Activated T-cell treated with anti-CD3 and anti-CD28 coated beads, Interleukin-2, amount 50 U/mL, for 48 hours (primary cell): ENCODE measurements at places on chromosomes 12 and 14.
A peak's percentile ranks its signal among the peaks of the same experiment; 100 is the strongest.

DNA sequence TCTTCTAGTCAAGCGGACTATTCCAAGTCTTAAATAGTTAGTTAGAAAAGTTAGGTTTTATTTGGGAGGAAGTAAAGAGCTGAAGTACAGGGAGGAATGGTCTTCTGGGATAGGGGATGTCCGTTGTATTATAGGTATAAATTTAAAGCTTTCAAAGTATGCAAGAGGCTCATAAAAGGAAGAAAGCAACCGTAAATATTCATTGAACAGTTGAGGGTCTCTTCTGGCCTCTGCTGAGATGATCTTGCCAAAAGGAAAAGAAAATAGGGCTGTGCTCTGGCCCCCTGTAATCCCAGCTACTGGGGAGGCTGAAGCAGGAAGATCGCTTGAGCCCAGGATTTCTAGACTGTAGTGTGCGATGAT, 377 bp upstream of the TIMELESS start:
- no peak for DNase-seq

DNA sequence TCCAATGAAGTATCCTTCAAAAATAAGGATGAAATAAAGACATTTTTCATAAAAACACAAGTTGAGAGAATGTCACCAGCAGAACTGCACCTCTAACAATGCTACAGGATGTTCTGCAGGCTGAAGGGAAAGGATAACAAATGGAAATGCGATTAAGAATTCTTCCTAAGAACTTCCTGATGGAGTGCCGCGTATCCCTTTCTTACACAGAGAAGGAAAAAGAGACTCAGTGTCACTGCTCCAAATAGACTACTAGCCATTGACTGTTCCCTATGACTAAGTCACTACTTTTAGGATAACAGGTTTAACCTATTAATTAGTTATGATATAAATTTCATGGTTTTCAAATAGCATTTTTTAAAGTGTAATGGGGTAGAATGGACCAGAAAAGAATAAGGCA, 3.2 kb downstream of the ANO2 start:
- no peak for DNase-seq

DNA sequence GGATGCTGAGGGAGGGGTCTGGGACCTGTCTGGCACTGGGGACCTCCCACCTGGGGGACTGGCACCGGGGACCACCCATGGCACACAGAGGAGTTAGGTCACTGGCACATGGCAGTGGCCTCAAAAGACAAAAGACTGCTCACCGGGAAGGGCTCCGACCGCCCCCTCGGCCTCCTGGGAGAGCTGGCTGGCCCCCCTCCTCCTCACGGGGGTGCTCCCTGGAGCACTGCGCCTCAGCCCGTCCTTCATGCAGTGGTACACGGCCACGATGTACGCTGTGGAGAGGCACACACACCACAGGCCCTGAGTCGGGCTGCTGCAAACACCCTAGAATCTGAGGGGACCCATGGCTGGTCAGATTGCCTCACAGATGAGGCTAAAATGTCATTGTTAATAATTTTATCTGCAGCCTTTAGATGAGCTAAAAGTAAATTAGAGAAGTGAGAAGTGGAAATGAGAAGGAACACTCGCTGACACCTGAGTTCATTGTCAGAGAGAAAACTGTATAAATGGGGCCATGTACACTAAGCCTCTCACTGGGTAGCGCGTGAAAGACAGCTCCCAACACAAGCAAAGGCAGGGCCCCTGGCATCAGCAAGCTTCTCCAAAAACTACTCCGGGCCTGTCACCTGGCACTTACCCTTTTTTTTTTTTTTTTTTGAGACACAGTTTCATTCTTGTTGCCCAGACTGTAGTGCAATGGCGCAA, 14.1 kb downstream of the P2RX2 start:
- no peak for DNase-seq

GRCh38 chr12:93638095-93638494, 39.1 kb upstream of the CRADD start:
- DNase-seq, result no peak

GRCh38 chr12:85244561-85244960, 35.5 kb upstream of the ALX1 start:
- no peak for DNase-seq

- DNase-seq, result peak; percentile 87
Observed at GRCh38 chr14:21106498-21107282, 5.8 kb downstream of the TMEM253 start.

GRCh38 chr12:2414810-2415567, 362.2 kb downstream of the CACNA1C start:
- DNase-seq, result no peak

DNA sequence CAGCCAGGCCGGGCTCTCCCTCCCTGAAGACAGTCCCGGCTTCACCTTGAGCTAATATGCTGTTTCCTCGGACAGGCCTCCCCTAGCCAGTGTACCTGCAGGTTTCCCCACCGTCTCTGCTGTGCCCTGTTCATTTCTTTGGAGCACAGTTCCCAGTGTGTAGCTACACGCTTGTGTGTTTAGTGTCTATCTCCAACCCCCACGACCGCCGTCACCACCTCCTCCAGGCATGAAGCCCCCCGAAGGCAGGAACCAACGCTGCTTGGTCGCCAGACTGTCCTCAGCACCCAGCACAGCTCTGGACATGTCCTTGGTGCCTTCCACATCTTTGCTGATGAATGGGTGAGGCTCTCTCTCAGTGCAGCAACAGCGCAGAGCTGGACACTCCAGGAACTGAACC, 26.2 kb upstream of the PLEKHG6 start:
- no peak for DNase-seq

DNA sequence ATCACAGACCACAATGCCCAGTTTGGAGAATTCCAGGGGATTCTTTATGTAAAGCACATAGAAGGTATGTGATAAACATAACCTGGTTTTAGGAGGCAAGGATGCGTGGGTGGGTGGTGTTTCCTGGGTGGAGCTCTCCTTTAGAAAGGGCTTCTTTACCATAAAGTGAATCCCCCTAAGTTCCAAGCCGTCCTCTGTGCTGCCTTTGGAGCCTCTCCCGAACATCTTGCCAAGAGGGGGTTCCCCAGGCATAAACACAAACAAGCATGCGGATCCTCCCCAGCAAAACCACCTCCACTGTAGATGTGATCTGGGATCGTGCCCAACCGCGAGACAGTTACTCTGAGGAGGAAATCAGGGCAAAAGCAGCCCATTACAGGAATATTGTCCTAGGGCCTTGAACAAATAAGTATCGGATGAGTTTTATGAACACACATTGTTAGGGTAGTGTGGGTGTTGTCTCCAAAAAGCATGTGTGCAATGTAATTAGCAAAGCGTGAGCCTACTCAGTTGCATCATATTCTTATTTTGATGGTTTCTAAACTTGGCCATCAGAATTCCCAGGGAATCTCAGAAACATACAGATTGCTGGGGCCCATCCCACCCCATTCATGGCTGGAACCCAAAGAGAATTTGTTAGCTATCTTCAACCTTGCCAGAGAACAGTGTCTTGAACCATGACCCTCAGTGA, 48.8 kb upstream of the CORO1C start:
- no peak for DNase-seq

GRCh38 chr12:130879212-130879686, 7.4 kb downstream of the RAN start:
- peak; percentile 31 for DNase-seq

DNA sequence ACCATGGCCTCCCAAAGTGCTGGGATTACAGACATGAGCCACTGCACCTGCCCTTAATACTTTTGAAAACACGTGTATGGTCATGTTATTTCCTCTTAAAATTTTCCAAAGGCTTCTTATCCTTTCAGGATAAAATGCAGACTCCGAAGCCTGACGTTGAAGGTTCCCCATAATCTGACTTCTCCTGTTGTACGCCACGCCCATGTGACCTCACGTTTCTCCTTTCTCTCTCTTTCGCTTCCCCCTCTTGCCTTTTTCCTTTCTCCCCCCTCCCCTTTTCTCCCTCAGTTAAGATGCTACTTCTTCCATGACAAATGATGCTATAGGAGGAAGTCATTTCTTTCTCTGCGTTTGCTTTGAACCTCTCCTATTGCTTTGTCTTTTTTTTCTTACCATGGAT, 266.0 kb downstream of the FBXL14 start:
- no peak for DNase-seq

DNA sequence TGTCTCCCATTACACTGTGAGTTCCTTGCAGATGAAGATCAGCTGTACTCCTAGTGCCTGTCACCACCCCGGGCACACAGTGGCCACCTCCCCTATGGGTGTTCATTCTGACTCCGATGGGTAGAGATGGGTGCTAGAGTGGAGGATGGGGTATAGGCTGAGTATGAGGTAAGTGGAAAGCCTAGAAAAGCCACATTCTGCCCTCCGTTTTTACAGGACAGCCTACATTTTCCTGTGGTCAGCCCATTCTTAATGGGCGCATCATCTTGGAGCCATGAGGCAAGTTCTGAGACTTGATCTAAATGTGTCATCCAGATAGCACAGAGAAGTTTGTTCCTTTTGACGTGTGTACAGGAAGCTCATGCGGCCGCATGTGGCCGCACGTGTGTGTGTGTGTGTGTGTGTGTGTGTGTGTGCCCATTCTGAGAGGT, 166.7 kb upstream of the HIF1A start:
- peak; percentile 68 for DNase-seq

GRCh38 chr14:89430391-89431236, 13.6 kb upstream of the FOXN3 start:
- peak; percentile 63 for DNase-seq

DNA sequence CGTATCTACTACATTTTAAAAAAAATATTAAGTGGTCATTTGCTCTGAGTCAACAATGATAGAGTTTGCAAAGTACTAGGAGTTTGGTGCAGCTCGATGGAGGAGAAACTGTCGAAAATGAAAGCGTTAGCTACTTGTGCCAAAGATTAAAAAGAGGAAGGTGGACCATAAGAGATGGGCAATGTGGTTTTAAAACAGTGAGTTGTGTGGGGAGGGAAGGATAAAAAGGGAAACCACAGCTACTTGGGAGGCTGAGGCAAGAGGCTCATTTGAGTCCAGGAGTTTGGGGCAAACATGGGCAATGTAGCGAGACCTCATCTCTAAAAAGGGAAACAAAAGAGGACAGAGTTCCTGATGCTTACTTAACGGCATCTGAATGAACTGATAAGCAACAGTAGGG, 18.2 kb upstream of the STRAP start:
- no peak for DNase-seq

- no peak for DNase-seq
Observed at GRCh38 chr14:68012871-68013270, 193.3 kb downstream of the RAD51B start.

GRCh38 chr12:104713444-104713843, 244.6 kb downstream of the SLC41A2 start:
- DNase-seq, result no peak

GRCh38 chr14:37172024-37172869, at the start of gene SLC25A21:
SLC25A21 (minus strand) TSS chr14:37172606.
- peak; percentile 17 for DNase-seq

DNA sequence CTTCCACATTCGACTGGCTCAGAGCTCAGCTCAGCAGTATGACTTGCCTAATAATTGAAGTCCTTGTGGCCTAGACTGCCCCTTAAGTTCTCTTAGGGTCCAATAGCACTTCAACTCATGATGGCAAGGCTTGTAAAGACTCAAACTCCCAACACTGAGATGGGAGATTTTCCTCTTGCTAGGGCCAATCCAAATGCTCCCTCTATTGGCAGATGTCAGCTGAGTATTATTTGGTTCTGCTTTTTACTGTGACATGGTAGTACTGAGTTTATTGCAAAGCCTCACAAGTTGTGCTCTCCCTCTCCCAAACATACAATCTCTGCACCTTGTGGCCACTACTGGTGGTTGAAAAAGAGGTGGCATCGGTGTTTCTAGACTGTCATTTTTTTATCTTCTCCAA, 164.2 kb downstream of the ALG10 start:
- DNase-seq, result no peak

DNA sequence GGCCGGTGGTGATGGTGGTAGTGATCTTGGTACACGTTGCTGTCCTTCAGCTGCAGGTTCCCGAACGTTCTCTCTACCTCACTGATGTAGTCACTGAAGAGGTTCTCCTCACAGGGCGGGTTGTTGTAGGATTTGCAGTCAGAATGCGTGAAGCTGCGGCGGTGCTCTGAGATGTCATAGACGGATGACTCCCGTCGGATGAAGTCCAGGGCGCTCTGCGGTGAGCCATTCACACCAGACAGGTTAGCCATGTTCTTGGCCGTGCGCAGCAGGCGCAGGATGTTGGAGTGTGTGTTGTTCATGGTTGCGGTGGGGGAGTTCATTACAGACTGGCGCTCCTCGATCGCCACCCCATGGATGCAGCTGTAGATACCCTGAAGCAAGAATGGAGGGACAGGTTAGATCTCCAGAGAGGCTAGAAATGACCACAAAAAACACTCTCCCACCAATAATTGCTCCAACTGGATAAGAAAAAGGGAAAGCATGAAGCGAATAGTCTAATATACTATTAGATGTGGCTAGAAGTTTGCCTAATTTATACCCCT, 367.8 kb downstream of the EMP1 start:
- DNase-seq, result no peak

DNA sequence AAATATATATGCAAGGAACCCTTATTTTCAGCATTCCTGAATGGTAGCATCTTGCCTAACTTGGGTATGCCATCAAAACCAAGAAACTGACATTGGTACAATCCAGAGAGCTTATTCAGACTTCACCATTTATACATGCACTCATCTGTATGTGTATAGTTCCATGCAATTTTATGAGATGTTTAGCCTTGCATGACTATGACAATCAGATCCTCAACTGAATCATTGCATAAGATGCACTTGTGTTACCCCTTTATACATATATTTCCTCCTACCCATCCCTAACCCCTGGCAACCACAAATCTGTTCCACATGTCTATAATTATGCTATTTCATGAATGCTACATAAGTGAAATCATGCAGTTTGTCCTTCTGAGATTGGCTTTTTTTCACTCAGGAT, 37.0 kb upstream of the PPFIBP1 start:
- DNase-seq, result no peak

- no peak for DNase-seq
Observed at GRCh38 chr12:78209846-78210505, 379.3 kb downstream of the NAV3 start.

GRCh38 chr12:67758521-67758920, 110.0 kb downstream of the DYRK2 start:
- DNase-seq, result no peak

GRCh38 chr12:95017482-95017881, 14.0 kb upstream of the NDUFA12 start:
- no peak for DNase-seq

DNA sequence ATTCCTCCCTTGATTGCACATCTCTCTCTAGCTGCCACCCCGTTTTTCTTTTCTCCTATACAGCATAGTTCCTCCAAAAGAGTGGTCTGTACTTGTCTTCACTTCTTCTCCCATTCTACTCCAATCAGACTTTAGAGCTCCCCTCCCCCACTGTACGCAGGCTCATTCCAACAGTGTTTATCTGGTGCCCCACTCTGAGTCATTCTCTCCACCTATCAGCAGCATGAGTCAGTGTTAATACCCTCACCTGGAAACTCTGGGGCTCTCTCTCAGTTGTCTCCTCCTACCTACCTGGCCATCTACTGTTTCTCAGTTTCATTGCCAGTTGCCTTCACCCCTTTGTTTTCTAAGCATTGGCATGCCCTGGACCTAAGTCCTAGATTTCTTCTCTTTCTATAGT, 175.1 kb upstream of the ARHGAP5 start:
- no peak for DNase-seq
